Activated naive CD4-positive, alpha-beta T cell (primary cell): ENCODE measurements at places on chromosomes 12 and 14.

- no peak for DNase-seq
Observed at GRCh38 chr14:61240206-61240605, 40.9 kb downstream of the TMEM30B start.

- DNase-seq, result no peak
Observed at GRCh38 chr12:32115404-32116104, 8.9 kb downstream of the BICD1 start.

- no peak for DNase-seq
Observed at GRCh38 chr12:79452906-79453305, 237.9 kb downstream of the PAWR start.

- DNase-seq, result no peak
Observed at GRCh38 chr14:67602076-67602475, 2.0 kb upstream of the PIGH start.
